ENCODE measurements at places on chromosomes 4 and X. TPM values are rescaled to one million over a fixed set of nuclear protein-coding genes. Genes with fewer than 3 reads are reported as not detected.

Gene ATOH1
- polyA plus RNA-seq: not detected

- H3K27ac ChIP-seq: no peak overlapping the region
- no peak overlapping the region for H3K4me3 ChIP-seq
- no peak for DNase-seq
- H3K36me3 ChIP-seq: no peaks in the 10 kb centered on the region
These were observed 8.1 kb downstream of the WDFY3 start for GRCh38 chr4:84958434-84958833.

Gene BEX5
- polyA plus RNA-seq: 35.8 TPM

Gene LINC00632
- polyA plus RNA-seq: 0.47 TPM

DNA sequence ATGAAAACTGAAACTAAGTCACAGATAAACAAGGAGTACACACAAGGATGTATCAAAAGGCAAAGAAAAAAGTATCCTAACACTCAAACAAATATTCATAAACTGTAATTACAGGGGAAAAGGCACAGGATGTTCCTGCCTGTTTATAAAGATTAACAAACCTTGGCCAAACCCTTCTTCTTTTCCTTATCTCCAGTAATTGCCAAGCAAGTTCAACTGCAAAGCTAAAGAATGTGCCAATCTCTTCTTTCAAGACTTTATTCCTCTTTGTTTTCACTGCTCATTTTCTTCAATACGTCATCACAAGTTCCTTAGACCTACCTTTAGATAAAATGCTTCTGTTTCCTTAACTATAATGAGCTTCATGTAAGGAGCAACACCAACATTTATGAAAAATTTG is 171.2 kb downstream of the AMELX start:
- DNase-seq: no peak
- H3K27ac ChIP-seq: no peak overlapping the region
- H3K4me1 ChIP-seq: no peaks in the 10 kb centered on the region
- no peaks in the 10 kb centered on the region for H3K36me3 ChIP-seq
- no peaks in the 10 kb centered on the region for H3K27me3 ChIP-seq

Gene PPP4R3C
- not detected for polyA plus RNA-seq

GRCh38 chr4:101367201-101367600 is 19.9 kb upstream of the PPP3CA start:
- H3K27ac ChIP-seq: no peak overlapping the region
- H3K4me3 ChIP-seq: no peak overlapping the region
- DNase-seq: no peak
- no peaks in the 10 kb centered on the region for H3K4me1 ChIP-seq
- H3K27me3 ChIP-seq: no peaks in the 10 kb centered on the region

GRCh38 chrX:40897718-40898270 is 162.5 kb upstream of the MED14 start:
- DNase-seq: no peak
- H3K27me3 ChIP-seq: no peaks in the 10 kb centered on the region
- no peaks in the 10 kb centered on the region for H3K36me3 ChIP-seq
- no peak overlapping the region for H3K27ac ChIP-seq

GRCh38 chrX:42975906-42976305 is 197.9 kb upstream of the PPP1R2C start:
- H3K27ac ChIP-seq: no peak overlapping the region
- H3K27me3 ChIP-seq: no peaks in the 10 kb centered on the region
- no peaks in the 10 kb centered on the region for H3K4me1 ChIP-seq

Gene PLK4
- polyA plus RNA-seq: 0.47 TPM

- no peak overlapping the region for H3K4me3 ChIP-seq
- no peaks in the 10 kb centered on the region for H3K27me3 ChIP-seq
- no peak for DNase-seq
- H3K36me3 ChIP-seq: no peaks in the 10 kb centered on the region
- no peak overlapping the region for H3K27ac ChIP-seq
These were observed 78.6 kb downstream of the CLCN5 start for GRCh38 chrX:50000937-50001542.

Gene PPP1R2C
- polyA plus RNA-seq: not detected

- DNase-seq: no peak
- no peak overlapping the region for H3K27ac ChIP-seq
- no peak overlapping the region for H3K4me3 ChIP-seq
- no peaks in the 10 kb centered on the region for H3K27me3 ChIP-seq
- H3K4me1 ChIP-seq: no peaks in the 10 kb centered on the region
These were observed 39.4 kb upstream of the WDFY3 start for GRCh38 chr4:85005865-85006377.

Gene CD40LG
- polyA plus RNA-seq: not detected

DNA sequence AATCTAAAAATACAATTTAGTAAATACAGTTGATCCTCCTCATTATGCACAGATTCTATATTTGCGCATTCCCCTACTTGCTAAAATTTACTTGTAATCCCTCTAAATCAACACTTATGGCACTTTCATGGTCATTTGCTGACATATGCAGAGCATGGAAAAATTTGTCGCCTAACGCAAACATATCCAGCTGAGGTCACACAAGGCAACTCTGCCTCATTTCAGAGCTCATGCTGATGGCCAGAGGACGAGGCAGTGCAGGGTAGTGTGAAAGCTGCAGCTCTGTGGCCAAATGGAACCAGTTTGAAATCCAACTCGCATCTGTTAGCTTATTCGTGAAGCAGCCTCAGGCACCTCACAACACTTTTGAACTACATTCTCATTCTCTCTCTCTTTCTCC is 39.7 kb upstream of the KLHL2 start:
- no peaks in the 10 kb centered on the region for H3K27me3 ChIP-seq
- no peak overlapping the region for H3K4me3 ChIP-seq
- no peaks in the 10 kb centered on the region for H3K36me3 ChIP-seq
- H3K4me1 ChIP-seq: no peaks in the 10 kb centered on the region
- H3K27ac ChIP-seq: no peak overlapping the region
- no peak for DNase-seq

GRCh38 chr4:57136281-57136680 is 26.1 kb upstream of the IGFBP7 start:
- no peak overlapping the region for H3K4me3 ChIP-seq
- H3K27ac ChIP-seq: no peak overlapping the region
- no peak for DNase-seq
- H3K4me1 ChIP-seq: no peaks in the 10 kb centered on the region
- no peaks in the 10 kb centered on the region for H3K36me3 ChIP-seq
- no peaks in the 10 kb centered on the region for H3K27me3 ChIP-seq

Gene NCAPG
- polyA plus RNA-seq: 0.30 TPM

- H3K27me3 ChIP-seq: no peaks in the 10 kb centered on the region
- DNase-seq: no peak
- no peaks in the 10 kb centered on the region for H3K36me3 ChIP-seq
- no peak overlapping the region for H3K27ac ChIP-seq
- no peak overlapping the region for H3K4me3 ChIP-seq
These were observed 142.6 kb upstream of the PPARGC1A start for GRCh38 chr4:24032371-24032989.

- no peak for DNase-seq
- no peaks in the 10 kb centered on the region for H3K36me3 ChIP-seq
- no peaks in the 10 kb centered on the region for H3K27me3 ChIP-seq
- H3K4me3 ChIP-seq: no peak overlapping the region
These were observed 201.3 kb downstream of the PTTG2 start for GRCh38 chr4:38161208-38162113.

- no peak overlapping the region for H3K27ac ChIP-seq
- H3K4me1 ChIP-seq: no peaks in the 10 kb centered on the region
- DNase-seq: no peak
- no peaks in the 10 kb centered on the region for H3K36me3 ChIP-seq
These were observed 57.2 kb downstream of the YIPF6 start for GRCh38 chrX:68556036-68556435.

DNA sequence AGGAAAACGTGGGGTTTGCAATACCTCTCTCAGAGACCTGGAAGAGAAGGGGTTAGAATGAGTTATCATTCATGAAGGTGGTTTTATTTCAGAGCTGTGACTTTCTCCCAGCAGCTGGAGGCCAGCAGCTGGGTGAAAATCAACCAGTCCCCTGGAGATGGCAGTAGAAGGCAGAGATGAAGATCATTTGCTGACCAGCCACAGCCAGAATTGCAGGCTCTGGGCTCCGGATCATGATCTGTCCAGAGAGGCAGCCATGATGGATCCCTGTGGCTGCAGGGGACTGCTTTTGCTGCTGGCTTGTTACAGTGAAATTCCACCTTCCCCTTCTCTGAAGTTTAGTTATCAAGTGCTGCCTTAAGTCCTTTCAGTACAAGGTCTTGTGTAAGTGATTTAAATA is 46.9 kb upstream of the TAB3 start:
- H3K4me3 ChIP-seq: no peak overlapping the region
- H3K27ac ChIP-seq: no peak overlapping the region
- no peaks in the 10 kb centered on the region for H3K36me3 ChIP-seq
- no peak for DNase-seq
- peaks cover 5% of the 10 kb centered on the region for H3K4me1 ChIP-seq

DNA sequence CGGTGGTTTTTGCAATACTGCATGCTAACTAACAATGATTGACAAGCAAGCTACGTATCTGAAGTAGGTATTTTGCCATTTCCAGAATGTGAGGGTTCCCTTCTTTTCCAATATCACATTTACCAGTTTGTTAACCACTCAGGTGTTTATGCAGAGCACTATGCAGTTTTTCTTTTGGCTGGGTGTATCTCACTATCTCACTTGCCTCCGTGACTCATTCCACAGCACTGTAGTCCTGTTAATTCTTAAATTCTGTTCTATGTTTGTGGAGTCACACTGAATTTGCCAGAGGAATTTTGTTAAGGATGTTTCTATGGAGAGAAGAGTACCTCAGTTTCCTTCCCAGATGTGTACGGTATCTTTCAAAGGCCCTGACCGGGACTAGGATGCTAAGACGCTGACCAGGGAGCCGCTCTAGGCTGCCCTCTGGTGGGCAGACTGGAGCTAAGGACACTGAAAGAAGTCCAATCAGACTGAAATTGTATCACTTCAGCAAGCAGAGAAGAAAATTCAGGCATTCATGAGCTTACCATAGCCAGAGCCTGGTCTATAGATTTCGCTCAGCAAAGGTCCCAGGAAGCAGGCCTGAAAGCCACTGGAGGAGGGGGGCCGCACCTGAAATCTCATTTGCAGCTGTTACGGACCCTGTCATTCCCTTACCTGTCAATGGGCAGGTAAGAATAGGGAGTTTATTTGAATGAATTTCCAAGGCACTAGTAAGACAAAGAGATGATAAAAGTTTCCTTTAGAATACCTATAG is 388.4 kb upstream of the SPOCK3 start:
- H3K27me3 ChIP-seq: no peaks in the 10 kb centered on the region
- H3K36me3 ChIP-seq: no peaks in the 10 kb centered on the region
- no peak overlapping the region for H3K27ac ChIP-seq
- DNase-seq: peak; percentile 86
- no peaks in the 10 kb centered on the region for H3K4me1 ChIP-seq
- H3K4me3 ChIP-seq: no peak overlapping the region

DNA sequence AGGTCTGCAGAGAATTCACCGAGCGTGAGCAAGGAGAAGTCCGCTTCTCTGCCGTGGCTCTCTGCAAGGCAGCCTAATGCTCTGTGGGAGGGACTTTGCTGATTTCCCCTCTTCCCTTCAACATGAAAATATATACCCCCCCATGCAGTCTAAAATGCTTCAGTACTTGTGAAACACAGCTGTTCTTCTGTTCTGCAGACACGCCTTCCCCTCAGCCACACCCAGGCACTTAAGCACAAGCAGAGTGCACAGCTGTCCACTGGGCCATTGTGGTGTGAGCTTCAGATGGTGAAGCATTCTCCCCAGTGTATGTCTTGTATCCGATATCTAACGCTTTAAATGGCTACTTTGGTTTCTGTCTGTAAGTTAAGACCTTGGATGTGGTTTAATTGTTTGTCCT is 11.3 kb downstream of the UCHL1 start:
- H3K4me1 ChIP-seq: no peaks in the 10 kb centered on the region
- no peaks in the 10 kb centered on the region for H3K36me3 ChIP-seq
- no peak overlapping the region for H3K27ac ChIP-seq
- no peak for DNase-seq
- H3K27me3 ChIP-seq: no peaks in the 10 kb centered on the region

DNA sequence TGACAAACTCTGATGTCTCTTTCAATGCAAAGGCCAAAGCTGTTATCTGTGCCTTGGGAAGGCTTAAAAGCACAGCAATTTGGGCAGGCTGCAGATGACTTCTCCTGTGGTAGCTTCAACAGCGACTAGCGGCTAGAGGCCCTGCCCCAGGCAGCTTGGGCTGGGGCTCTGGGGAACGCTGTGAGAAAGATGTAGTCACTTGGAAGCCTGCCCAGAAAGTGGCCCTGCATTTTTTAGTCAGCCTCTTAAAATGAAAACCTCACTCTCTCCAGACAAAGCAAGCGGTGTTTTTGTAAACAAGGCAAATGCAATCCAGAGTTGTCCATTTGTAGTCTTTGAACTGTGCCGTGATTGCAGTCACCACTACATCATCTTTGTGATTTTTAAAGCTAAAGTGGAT is 27.5 kb downstream of the PCYT1B start:
- H3K4me1 ChIP-seq: no peaks in the 10 kb centered on the region
- no peak for DNase-seq
- no peaks in the 10 kb centered on the region for H3K36me3 ChIP-seq
- H3K27me3 ChIP-seq: no peaks in the 10 kb centered on the region

DNA sequence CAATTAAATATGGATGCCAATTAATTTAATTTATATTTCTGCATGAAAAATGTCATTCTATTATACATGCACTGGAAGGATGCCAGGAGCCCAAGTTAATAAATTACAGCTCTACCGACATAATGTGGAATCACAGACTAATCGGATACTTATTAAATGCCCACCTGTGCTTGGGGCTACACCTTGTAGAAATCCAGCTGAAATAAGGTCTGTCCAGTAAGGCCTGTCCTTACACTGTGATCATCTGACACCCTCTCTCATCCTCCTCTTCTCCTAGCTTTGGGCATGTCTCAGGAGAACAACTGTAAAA is 6.0 kb upstream of the SHISA3 start:
- DNase-seq: no peak
- H3K27me3 ChIP-seq: no peaks in the 10 kb centered on the region
- H3K4me3 ChIP-seq: no peak overlapping the region
- no peaks in the 10 kb centered on the region for H3K4me1 ChIP-seq
- H3K36me3 ChIP-seq: no peaks in the 10 kb centered on the region
- no peak overlapping the region for H3K27ac ChIP-seq

- no peak overlapping the region for H3K27ac ChIP-seq
- H3K36me3 ChIP-seq: no peaks in the 10 kb centered on the region
- no peaks in the 10 kb centered on the region for H3K27me3 ChIP-seq
- H3K4me1 ChIP-seq: peaks cover 9% of the 10 kb centered on the region
- no peak for DNase-seq
- no peak overlapping the region for H3K4me3 ChIP-seq
These were observed 121.3 kb downstream of the FHIP1A start for GRCh38 chr4:151530230-151530629.

Gene REPS2
- 7.1 TPM for polyA plus RNA-seq

- H3K27me3 ChIP-seq: no peaks in the 10 kb centered on the region
- H3K36me3 ChIP-seq: no peaks in the 10 kb centered on the region
- DNase-seq: no peak
- no peaks in the 10 kb centered on the region for H3K4me1 ChIP-seq
- H3K4me3 ChIP-seq: no peak overlapping the region
These were observed 52.9 kb upstream of the HPRT1 start for GRCh38 chrX:134407065-134407376.

- no peaks in the 10 kb centered on the region for H3K4me1 ChIP-seq
- no peak overlapping the region for H3K4me3 ChIP-seq
- no peaks in the 10 kb centered on the region for H3K27me3 ChIP-seq
- H3K36me3 ChIP-seq: peaks cover 65% of the 10 kb centered on the region
- DNase-seq: no peak
These were observed 21.8 kb downstream of the NOP14 start for GRCh38 chr4:2941138-2942036.

- H3K27me3 ChIP-seq: no peaks in the 10 kb centered on the region
- DNase-seq: no peak
- H3K4me3 ChIP-seq: no peak overlapping the region
- no peaks in the 10 kb centered on the region for H3K4me1 ChIP-seq
- H3K27ac ChIP-seq: no peak overlapping the region
- no peaks in the 10 kb centered on the region for H3K36me3 ChIP-seq
These were observed 69.8 kb upstream of the FAT4 start for GRCh38 chr4:125244848-125245450.

Gene IQCM
- not detected for polyA plus RNA-seq

Gene JCHAIN
- polyA plus RNA-seq: 0.38 TPM
